ENCODE measurements at places on chromosomes 2 and 18.
A peak's percentile ranks its signal among the peaks of the same experiment; 100 is the strongest.

DNA sequence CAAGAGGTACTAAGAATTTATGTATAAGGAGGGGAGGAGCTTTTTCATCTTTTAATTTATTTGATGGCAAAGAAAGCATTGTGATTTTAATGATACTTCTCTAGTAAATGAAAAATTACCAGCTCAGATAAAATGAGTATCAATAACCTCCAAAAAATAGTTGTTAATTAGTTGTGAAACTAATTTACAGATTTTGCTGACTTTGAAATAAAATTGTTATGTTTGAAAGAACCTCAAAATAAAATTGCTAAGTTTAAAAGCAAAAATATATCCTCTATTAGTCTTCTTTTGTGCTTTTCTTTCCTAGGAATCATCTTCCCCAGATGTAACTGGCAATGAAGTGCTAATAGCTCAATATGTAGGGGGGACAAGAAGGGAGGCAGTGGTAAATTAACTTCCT lies 36.5 kb downstream of the ZC3H6 start:
- no peak for DNase-seq

- DNase-seq = peak; percentile 37
These were observed 104.4 kb downstream of the LIPG start for GRCh38 chr18:49666045-49666775.

- no peak for DNase-seq
These were observed 210.7 kb upstream of the RASGRP3 start for GRCh38 chr2:33265584-33266338.

DNA sequence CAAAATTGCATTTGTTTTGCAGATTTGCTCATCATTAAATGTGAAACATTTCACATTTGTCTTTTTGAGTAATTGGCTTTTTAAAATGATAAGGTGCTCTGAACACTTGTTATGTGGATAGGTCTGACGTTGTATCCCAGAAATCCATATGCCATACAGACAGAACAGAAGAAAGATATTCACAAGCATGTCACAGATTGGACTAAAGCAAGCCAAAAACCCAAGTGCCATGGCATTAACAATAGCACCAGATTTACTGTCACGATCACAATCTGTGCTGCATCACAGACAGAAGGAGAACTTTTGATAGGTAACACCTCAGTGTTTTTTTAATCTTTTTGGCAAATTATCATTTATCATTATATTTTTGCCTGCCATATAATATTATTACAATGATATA lies 272.6 kb downstream of the ARHGAP15 start:
- DNase-seq = no peak

GRCh38 chr2:237359518-237359840 lies 54.5 kb downstream of the COL6A3 start:
- DNase-seq = no peak

GRCh38 chr2:227579791-227580190 lies 18.9 kb upstream of the SCYGR2 start:
- DNase-seq = no peak

DNA sequence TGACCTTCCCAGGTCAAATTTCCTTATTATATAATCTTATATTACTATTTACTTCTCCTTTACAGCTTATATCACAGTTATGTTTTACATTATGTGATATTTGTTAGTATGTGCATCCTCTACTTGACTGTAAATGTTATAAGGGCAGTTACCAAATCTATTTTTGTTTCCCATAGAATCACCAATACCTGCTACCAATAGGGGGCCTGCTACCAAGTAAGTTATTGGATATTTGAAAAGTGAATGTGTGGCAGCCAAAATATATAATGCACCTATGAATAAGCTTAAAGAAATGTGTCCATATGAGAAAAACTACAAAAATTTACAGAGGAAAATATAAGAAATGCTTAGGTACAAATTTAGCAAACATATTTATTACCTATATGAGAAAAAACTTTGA lies 23.9 kb upstream of the CTAGE1 start:
- no peak for DNase-seq

- peak; percentile 92 for DNase-seq
These were observed 25.2 kb upstream of the LCLAT1 start for GRCh38 chr2:30421604-30422443.

DNA sequence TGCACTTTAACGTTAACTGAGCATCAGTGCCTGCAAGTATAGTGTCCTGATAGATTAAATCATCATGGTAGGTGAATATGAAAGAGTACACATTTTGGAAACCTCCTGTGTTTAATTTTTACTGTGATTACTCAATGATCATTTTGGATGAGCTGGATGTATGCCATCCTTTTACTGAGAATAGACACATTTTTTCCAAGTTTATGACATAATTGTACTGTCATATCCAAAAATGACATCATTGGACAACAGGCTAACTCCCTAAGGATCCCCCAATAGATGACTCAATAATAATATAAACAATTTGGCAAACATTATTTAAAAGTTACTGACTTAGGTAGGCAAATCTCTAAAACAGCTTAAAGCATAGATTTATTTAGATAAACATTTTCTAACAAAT lies 410.8 kb upstream of the REG3G start:
- no peak for DNase-seq

GRCh38 chr2:96554293-96555145 lies 18.0 kb downstream of the ARID5A start:
- peak; percentile 50 for DNase-seq

- DNase-seq = no peak
These were observed 59.8 kb downstream of the NDUFA10 start for GRCh38 chr2:239965318-239965717.

DNA sequence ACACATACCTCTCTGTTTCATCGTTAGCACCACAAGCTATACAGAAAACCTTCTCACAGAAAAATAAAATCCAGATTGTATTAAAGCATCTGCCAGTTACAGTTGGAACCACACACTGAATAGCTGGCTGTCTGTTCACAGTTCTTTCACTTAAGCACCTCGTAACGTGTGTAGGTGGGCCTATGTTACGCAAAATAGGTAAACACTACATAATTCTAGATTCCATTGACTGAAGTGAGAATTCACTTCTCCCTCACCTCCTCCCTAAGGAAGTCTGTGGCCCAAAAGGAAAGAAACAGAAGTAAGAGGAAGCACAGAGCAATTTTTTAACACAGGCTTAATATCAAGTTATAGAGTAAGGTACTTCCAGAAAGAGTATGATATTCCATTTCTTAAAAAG lies 24.9 kb downstream of the PELI1 start:
- no peak for DNase-seq

DNA sequence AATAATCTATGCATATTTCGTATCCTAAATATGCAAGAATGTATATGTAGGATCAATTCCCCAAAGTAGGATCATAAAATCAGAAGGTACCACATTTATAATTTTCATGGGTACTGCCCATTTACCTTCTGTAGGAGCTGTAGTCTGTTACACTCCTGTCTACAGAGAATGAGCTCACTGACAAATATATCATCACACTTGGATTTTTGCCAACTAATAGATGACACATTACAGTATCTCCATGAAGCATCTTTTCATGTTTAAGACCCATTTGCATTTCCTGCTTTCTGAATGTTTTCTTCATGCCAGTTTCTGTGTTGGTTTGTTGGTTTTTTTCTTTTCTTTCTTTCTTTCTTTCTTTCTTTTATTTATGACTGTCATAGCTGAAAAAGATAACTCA lies 70.9 kb upstream of the EML6 start:
- DNase-seq = no peak

DNA sequence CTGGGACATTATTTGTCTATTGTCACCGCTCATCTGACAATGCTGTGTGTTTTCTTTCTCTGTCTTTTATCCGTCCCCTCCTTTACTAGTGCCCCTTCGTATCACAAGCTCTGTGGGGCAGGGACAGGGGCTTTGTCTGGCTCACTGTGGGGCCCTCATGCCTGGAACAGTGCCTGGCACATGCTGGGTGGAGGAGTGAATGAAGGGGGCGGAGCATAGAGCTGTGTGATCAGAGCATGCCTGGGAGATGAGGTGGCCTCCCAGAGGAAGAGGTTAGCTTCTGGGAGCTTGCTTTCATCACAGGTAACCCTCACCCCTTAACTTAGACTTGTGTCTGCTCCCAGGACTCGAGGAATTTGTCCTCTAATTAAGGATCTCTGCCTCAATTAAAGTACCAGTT lies 16.4 kb downstream of the MTCL1 start:
- peak; percentile 62 for DNase-seq

GRCh38 chr2:26017464-26018183 lies 16.3 kb upstream of the RAB10 start:
- no peak for DNase-seq

GRCh38 chr18:42931491-42931890 lies 184.0 kb downstream of the RIT2 start:
- peak; percentile 73 for DNase-seq

DNA sequence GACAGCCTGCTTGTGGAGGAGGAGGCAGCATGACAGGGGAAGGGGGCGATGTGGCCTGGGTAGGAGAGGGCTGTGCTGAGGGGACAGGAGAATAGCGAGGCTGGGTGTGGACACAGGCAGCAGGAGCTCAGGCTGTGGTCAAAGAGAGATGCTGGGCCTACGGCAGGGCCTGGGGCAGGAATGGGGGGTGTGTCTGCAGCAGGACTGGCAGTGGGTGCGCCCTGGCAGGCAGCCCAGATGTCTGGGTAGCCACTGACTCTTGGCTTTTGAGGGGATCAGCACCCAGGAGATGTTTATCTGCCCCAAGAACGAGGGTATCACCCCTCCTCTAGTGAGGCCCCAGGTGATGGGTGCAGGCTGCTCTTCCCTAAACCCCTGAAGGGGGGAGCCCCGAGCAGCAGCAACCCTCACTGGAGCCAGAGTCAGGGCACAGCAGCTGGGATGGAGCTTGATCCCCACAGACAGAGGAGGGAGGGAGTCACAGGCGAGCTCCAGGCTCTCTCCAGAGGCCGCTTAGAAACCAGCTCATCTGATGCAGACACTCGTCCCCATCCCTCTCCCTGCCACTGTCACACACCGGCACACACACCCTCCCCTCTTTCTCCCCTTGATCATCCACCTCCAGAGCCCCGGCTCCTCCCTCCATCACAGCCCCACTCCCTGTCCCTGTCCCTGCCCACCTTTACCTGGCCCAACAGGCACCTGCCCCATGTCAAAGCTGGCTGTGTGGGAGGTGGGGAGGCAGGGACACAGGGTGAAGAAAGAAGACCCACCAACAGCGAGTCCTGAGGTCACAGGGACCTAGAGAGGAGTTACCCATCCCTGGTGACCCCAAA lies 29.8 kb upstream of the TNS1 start:
- no peak for DNase-seq

GRCh38 chr2:186641132-186641806 lies 51.4 kb downstream of the ITGAV start:
- no peak for DNase-seq
